Hematopoietic multipotent progenitor cell treated with erythropoietin and hydrocortisone succinate and interleukin-3 and kit ligand, for 8 days (in vitro differentiated cells): ENCODE measurements at places on chromosomes 2 and 18.

GRCh38 chr2:159555651-159556392 lies 60.5 kb downstream of the BAZ2B start:
- peak; percentile 13 for DNase-seq

DNA sequence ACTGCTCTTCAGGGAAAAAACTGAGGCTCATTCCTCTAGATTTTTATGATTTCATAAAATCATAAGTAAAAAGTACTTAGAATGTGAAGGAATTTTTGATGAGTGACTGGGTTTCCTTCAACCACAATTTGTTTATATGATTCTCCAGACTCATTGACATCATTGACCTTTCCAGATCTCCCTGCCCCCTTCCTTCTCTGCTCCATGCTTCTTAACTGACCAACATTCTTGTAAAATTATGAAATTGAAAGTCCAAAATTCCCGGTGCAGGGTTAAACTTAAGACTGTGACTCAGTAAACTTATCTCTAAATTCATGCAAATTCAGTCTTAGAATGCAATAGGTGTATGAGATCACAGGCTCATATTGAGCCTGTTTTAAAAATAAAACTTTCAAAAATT lies 648.9 kb downstream of the TDRD15 start:
- DNase-seq: no peak

DNA sequence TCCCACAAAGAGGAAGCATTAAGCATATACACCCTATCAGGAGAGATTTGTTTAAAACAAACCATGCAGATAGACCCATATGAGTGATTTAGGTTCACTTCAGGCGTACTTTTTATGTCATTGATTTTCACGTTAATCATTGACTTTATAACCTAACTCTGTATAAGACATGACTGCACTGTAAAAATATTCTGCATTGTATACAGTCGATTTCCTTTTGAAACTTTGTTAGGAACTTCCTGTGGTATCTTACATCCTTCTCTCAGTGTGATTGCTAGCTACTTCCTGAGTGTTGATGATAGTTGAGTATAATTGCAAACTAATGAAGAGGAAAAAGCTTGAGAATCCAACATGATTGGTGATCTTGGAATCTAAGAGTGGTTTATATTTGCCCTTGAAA lies 69.4 kb downstream of the XIRP2 start:
- no peak for DNase-seq

GRCh38 chr2:9772999-9773902 lies 70.0 kb upstream of the TAF1B start:
- no peak for DNase-seq

DNA sequence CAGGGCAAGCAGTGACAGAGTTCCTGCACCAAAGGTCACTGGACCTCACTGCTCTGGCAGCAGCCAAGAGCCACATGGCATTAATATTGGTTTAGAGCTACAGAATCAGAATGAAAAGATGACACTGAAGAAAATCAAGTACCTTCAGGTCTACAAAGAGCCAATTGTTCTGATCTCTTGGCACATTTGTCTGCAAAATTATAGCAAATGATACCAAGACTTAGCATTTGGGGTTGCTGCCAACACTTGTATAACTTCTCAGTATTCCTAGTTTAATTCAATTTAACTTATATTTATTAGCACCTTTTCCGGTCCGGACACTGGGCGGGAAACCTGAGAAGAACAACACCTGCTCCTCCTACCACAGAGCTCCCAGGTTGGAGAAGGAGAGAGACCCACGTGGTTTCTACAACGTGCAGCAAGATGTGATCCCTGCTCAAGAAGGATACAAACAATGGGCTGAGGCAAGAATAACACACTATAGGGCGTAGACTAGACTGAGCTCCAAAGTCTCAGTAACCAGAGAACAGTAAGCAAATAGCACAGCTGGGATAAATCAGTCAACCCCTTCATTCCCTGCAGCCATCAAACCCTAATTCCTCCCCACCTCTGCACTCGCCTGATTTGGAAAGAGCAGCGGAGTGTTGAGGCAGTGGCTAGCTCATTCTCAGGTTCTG lies 2.4 kb downstream of the LRRC30 start:
- DNase-seq: no peak
